A549 treated with ZK216348 at 1 μM for 4 hours (cell line): ENCODE measurements at places on chromosomes 5 and 9. TPM values are rescaled to one million over a fixed set of nuclear protein-coding genes. Genes with fewer than 3 reads are reported as not detected.

Gene LPAR1
- 17.0 to 23.1 TPM (median 21.3 TPM) in 5 replicates for total RNA-seq

Gene SPINK4
- total RNA-seq = not detected in 5 replicates

Gene ACTBL2
- 0.09 to 0.12 TPM in 2 of 5 replicates, not detected in the others for total RNA-seq

Gene PCDHGA7
- 0.77 to 1.0 TPM (median 0.98 TPM) in 5 replicates for total RNA-seq

Gene IRF1
- 24.7 to 35.2 TPM (median 33.1 TPM) in 5 replicates for total RNA-seq

Gene FOXD4L5
- total RNA-seq = 0.06 to 0.11 TPM (median 0.11 TPM) in 3 of 5 replicates, not detected in the others

Gene CARTPT
- total RNA-seq = not detected in 5 replicates

Gene FOXD4L4
- total RNA-seq = 0.08 to 0.13 TPM (median 0.13 TPM) in 3 of 5 replicates, not detected in the others

Gene SYK
- 0.04 to 0.07 TPM (median 0.05 TPM) in 3 of 5 replicates, not detected in the others for total RNA-seq

Gene PIP5K1B
- total RNA-seq = 0.08 TPM in 1 of 5 replicates, not detected in the others

Gene RASGEF1C
- 0.50 TPM in 1 of 5 replicates, not detected in the others for total RNA-seq

Gene GABRA6
- total RNA-seq = not detected in 5 replicates

Gene SGCD
- 3.7 to 6.3 TPM (median 4.3 TPM) in 5 replicates for total RNA-seq

Gene TUSC1
- total RNA-seq = 4.2 to 8.5 TPM (median 7.7 TPM) in 5 replicates

Gene THBS4
- total RNA-seq = 0.14 to 0.19 TPM in 2 of 5 replicates, not detected in the others

Gene SLC12A7
- 19.8 to 34.2 TPM (median 30.1 TPM) in 5 replicates for total RNA-seq

Gene KCNIP1
- total RNA-seq = not detected in 5 replicates

Gene PCDHGA4
- 0.11 to 0.23 TPM (median 0.17 TPM) in 5 replicates for total RNA-seq

Gene AFAP1L1
- 7.6 to 11.4 TPM (median 10.7 TPM) in 5 replicates for total RNA-seq

Gene FCN1
- total RNA-seq = not detected in 5 replicates

Gene OTULINL
- total RNA-seq = 10.6 to 13.5 TPM (median 12.9 TPM) in 5 replicates

Gene CCL21
- not detected in 5 replicates for total RNA-seq

Gene FAM221B
- not detected in 5 replicates for total RNA-seq

Gene MVB12B
- 5.0 to 8.1 TPM (median 7.3 TPM) in 5 replicates for total RNA-seq
